ENCODE measurements at places on chromosomes 5 and 9.
A peak's percentile ranks its signal among the peaks of the same experiment; 100 is the strongest.

GRCh38 chr9:105241356-105242043 is 3.0 kb upstream of the SLC44A1 start:
- DNase-seq = no peak

DNA sequence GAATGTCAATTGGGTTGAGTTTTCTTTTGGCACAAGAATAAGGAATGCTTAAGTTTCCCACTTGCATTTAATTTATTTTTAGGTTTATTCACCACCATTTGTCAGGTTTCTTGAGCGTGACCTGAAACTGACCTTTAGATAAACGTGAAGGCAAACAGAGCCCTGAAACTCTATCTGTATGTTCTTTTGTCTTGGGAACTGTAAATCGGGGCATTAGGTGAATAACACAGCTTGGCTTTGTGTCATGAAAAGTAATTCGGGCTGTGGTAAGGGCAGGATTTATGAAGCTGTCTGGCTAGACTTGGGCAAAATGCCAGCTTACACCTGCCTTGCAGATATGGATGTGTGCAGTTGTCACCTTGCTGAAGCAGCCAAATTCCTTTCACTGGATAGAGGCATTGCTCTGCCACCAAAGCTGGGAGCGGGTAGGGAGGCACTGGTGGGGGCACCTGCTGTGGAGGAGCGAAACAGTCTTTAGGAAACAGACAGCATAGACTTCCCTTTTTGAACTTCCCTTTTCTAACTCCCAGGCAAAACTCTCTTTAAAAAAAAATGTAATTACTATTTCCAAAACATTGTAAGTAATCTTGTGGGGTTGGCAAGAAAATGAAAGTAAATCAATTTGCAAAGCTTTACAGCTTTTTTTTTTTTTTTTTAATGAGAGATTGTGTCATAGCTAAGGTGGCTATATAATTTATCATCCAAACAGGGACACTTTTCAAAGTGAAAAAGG is 545.2 kb downstream of the CSNK1G3 start:
- no peak for DNase-seq

- DNase-seq = peak; percentile 57
Measured at GRCh38 chr5:159178978-159179377, 30.4 kb downstream of the RNF145 start.

DNA sequence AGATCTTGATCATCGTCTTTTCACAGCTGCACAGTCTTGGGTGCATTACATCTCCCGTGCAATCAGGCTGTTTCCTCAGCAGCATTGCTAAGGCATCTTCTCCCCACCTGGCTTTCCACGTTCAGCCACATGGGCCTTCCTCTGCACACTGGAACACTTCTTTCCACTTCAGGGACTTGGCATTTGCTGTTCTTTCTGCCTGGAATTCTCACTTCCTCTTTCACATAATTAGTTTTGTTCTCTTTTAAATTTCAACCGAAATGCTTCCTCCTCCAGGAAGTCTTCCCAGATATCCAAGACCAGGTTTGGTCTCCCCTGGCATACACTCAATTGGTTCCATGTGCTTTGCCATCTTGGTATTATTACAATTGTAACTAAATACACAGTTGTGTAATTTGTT is 43.8 kb downstream of the WHRN start:
- no peak for DNase-seq

DNA sequence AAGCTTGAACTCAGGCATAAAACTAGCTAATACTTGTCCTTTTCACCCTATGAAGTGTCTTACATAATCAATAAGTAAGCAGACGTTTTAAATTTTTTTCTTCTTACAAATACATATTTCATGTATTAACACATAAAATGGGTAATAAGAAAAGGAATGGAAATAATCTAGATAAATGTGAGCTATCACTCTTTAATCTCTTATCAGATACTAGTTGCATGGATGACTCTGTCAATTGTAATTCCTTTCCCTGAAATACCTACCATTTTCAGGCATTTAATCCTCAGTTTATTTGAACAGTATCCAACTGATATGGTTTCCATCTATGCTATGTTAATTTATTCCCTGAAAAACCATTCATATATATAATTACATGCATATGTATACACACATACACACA is 166.0 kb upstream of the RGS7BP start:
- DNase-seq = no peak

- no peak for DNase-seq
Measured at GRCh38 chr9:108413809-108414208, 442.0 kb downstream of the ACTL7B start.

DNA sequence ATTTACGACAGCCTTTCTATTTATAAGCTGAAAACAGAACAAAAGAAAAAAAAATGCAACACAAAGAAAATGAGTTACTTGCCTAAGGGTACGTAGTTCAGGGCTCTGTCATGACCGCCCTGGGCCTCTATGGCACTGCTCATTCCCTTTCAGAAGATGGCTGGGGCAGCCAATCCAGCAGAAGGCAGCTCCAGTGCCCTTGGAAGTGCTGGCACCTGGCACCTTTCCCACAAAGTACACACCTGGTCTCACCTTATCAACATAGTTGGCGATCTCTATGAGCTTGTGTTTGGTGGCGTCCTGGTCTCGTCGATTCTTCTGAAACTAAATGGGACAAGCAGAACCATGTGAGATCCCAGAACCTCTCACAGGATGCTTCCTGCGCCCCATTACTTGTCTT is 53.2 kb downstream of the NIPAL4 start:
- DNase-seq = no peak

- no peak for DNase-seq
Measured at GRCh38 chr5:169164481-169164925, 136.4 kb downstream of the SLIT3 start.

- no peak for DNase-seq
Measured at GRCh38 chr9:69593301-69593700, 78.9 kb downstream of the APBA1 start.

DNA sequence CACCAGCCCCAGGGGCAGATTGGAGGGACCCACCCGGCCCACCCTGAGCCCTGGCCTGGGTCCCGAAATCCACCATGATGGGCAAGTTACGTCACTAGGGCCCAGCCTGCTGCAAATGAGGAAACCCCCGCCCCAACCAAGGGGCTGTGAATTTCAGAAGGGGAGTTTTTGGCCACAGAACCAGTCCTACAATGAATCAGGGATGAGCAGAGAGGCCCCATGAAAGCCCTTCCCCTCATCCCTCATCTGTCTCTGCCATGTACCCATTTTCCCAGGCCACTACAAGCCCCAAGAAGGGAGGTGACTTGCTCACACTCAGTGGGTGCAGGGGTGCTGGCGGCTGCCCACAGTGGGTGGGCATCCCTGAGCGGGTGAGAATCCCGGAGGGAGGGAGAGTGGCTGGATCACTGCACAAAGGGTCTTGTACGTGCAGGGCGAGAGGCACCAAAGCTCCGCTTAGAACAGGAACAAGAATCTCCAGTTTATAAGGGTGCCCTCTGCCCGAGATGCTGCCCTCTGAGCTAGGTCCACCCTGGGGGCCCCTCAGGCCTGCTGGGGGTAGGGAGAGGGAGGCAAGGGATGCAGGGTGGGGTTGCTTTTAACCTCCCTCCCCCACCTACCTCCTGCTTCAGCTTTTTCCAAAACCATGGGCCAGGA is 10.4 kb upstream of the TCF7 start:
- peak; percentile 68 for DNase-seq

DNA sequence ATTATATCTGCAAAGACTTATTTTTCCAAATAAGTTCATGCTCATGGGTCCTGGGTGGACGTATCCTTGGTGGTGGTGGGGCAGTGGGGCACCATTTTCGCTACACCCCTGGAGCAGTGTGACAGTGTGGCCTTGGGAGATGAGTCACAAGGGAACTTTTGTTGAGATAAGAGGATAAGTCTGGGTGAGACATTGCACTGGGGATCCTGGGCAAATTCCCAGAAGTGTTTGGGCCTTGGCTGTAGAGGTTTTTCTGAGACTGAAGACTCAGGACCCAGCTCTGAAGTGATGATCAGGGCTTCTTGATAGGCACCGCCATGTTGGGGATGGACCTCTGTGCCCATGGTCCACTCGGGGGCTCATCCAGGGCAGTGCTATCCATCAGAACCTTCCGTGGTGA is 149.4 kb downstream of the MACROH2A1 start:
- no peak for DNase-seq

GRCh38 chr9:108963459-108964143 is 29.4 kb downstream of the ABITRAM start:
- DNase-seq = no peak

DNA sequence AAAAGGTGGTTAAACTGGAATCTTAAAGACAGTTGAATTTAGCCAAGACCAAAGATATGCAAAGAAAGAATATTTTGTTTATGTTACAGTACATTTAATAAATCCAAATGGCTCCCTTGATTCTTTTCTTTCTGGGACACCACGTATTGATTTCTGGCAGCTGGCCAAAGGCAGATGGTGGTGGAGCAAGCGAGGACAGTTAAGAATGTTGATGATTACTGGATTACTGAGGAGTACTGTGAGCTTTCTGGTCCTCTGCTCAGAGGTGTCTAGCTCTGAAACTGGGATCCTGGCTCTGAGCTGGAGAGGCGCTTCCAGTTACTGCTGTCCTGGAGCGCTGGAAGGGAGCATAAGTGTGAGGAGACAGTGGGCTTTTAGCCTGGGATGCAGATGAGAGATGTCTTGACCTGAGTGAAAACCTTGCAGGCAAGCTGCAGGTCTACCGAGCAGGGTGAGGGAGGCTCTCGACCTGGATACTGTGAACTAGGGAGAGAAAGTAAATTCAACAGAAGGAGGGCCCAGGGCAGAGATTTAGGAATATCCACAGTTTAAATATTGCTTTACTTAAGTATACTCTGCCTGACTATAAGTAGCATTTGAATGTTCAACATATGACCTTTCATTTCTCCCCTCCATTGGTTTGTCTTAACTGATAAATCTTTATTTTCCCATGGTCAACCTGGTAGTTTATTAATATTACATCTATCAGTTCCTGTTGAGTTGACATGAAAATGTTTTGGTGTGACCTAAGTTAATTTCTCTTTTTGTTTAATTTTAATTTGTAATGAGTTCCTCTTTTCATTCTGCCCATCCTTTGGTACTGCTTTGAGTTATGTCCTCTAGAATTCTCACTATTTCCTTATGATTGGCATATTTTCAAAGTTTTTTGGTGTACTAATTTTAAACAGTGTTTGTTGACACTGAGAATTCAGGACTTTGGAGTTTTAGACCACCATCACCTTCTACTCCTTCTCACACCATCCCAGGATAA is 3.7 kb downstream of the SYK start:
- no peak for DNase-seq

GRCh38 chr9:16312116-16312515 is 558.4 kb downstream of the BNC2 start:
- no peak for DNase-seq

GRCh38 chr9:70539526-70539925 is 125.1 kb upstream of the KLF9 start:
- no peak for DNase-seq

DNA sequence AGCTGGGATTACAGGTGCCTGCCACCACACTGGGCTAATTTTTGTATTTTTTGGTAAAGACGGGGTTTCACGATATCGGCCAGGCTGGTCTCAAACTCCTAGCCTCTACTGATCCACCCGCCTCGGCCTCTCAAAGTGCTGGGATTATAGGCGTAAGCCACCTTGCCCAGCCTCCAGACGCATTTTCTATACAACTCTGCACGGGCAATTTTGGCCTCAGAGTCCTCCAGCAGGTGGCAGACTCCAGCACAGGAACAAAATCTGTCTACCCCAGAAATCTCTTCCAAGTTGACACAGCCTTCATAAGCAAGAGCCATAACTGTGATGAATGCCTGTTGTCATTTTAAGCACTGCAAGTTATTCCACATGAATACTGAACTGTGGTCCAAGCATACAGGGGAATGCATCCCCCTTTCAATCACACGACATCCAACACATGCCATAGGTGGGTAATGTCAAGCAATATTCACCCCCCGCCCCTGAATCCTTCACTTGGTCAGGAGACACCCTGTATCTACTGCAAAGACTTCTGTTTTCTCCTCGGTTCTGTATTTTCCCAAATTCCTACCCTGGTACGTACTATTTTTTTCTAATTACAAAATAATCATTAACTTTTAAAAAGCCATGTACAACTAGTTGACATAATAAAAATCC is 50.8 kb downstream of the ALDH7A1 start:
- DNase-seq = peak; percentile 53

DNA sequence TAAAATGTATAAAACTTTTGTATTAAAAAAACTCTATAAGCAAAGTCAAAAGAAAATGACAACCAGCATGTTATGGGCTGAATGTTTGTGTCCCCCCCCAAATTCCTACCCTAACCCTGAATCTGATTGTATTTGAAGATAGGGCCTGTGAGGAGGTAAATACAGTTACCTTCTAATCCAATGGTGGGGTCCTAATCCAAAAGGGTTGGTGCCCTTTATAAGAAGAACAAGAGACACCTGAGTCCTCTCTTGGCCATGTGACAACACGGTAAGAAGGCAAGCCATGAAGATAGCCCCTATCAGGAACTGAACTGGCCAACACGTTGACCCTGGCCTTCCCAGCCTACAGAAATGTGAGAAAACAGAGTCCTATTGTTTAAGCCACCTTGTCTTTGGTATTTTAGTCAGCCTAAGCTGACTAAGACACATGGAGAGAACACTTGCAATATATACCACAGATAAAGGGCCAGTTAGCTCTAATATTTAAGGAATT is 49.7 kb upstream of the AKNA start:
- DNase-seq = no peak

DNA sequence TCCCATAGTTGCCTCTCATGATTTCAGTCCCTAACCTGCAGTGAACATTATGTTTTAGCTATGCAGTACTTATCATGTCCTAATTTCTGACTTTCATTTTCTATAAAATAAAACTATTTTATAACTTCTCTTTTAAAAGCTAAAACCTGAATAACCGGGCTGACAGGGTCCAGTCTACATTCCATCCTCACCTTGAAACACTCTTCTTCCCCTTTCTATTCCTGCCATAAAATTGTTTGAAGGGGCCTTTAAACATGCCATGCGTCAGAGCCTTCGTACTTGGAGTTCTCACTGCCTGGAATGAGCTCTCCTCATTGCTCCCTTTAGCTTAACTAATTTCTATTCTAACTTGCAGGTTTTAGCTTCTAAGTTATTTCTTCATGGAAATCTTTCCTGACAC is 143.0 kb upstream of the PRLR start:
- no peak for DNase-seq

- DNase-seq = no peak
Measured at GRCh38 chr9:124220946-124221451, 36.8 kb upstream of the NEK6 start.

DNA sequence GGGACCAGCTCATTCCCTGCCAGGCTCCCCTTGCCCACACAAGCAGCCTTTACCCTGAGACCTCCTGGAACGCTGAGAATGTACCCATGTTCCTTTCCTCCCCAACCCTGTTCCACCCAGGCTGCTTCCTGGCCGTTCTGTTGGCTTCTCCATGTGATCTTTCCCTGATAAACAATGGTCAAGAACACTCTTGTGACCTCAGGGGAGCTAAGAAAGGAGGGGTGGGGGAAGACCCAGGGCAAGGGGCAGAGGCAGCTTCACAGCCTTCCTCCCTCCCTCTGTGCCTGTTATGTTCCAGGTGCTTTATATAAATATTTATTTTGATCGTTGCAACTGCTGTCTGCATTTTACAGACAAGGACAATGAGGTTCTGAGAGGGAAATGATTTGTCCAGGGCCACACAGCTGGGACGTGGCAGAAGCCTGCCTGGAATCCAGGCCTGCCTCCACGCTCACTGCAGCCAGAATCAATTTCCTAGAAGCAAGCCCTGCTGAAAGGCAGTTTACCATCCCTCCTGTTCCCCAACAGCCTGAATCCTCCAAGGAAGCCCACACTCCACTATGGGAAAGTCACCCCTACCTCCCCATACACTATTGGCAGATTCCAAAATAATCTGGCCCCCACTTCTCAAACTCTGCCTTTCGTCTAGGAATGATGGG is 3.9 kb downstream of the SHROOM1 start:
- DNase-seq = no peak
